ENCODE measurements at places on chromosomes 2 and 18.

DNA sequence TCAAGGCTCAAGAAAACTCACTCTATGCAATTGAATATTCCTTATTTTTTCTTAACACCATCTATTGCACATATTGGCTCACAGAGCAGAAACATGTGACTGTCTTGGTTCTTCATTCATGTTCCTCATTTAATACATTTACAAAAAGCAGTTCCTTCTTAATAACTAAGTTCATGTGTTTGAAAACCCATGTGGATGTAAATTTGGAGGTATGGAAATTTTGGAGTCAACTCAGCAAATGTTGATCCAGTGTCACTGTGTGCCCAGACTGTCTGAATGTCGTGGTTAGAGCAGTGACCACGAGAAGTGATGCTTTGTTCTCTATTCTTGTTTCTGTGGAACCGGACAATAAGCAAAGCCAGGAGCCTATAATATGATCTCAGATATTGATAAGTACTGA, 299.1 kb downstream of the SETBP1 start:
- DNase-seq = no peak

DNA sequence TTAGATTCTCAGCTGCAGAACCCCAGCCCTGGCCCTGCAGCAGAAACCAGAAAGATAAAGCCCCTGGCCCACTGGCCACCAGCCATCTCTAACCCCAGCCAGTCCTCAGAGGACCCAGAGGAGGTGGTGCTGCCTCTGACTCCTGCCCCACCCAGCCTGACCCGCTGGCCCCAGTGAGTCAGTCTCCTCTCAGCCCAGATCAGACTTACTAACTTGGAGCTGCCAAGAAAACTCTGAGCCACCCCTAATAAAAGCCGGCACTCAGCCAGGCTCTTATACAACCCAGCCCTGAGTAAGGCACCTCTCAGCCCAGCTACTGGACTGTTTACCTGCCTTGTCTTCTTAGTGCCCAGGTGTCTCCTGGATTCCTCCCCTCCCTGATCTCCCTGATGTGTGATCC, 2.0 kb downstream of the SLC14A2 start:
- DNase-seq = peak; percentile 92

- peak; percentile 68 for DNase-seq
Measured at GRCh38 chr18:70380915-70381896, 92.4 kb downstream of the SOCS6 start.

- peak; percentile 3 for DNase-seq
Measured at GRCh38 chr2:25018681-25019080, 23.2 kb upstream of the EFR3B start.

DNA sequence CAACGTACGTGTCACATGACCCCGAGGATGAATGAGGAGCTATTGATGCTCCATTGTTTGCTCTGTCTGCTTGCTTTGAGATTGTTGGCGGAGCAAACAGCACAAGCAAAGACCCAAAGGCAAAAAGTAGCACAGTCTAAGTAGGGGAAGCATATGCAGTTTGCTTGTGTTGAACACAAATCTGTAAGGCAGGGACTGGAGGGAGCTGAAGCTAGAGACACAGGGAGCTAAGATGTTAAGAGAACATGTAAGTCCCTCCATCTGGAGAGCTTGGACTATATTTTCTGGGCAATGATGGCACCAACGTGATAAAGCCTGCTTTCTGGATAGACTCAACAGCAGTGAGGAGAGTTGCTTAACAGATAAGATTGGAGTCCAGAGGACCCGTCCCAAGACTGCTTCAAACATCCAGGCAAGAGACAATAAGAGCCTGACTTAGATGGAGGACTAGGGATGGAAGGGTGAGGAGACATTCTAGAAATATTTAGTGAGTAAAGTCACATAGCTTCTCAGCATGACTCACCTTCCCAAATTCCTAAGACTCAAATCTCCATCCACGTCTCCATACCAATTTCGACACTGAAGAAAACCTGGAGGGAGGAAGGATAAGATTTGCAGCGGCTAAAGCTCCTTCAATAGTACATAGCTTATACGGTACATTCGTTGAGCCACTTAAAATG, 88.1 kb upstream of the KLF7 start:
- peak; percentile 96 for DNase-seq

Measured in M059J (cell line).